ENCODE measurements at places on chromosomes 1 and 21.

GRCh38 chr1:68495968-68496679 is 758 bp downstream of the DEPDC1 start:
- no peak for DNase-seq

DNA sequence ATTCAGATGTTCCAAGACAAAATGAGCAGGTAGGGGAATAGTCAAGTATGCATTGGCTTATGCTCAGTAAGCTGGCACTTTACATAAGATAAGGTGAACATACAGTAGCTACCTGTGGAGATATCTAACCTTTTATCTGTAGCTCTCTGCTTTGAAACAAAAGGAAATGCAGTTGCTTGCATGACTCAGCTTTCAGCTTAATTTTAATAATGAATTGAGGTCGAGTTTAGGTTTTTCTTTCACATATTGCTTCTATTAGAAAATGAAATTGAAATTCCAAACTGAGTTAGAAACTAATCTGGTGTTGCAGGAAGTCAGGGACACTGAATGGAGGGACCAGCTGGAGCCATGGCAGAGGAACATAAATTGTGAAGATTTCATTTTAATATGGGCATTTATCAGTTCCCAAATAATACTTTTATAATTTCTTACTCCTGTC is 8.3 kb downstream of the FRRS1 start:
- DNase-seq = no peak

GRCh38 chr1:166999075-166999474 is 10.0 kb downstream of the MAEL start:
- DNase-seq = no peak

DNA sequence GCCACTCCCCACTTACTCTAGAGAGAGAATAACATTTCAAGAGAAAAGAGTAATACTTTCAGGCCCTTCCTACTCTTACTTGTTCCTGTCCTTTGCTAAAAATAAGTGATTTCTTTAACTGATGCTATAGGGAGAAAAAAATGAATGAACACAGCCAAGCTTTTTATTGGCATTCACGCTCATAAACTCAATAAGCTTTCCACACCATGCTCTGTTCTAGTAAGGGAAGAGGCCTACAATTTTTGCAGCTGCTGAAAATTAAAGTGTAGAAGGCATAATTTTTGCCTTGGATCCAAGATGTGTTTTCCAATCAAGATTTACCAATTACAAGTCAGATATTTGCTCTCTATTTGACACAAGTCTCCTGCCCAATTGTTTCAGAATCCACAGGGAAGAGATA is 188.1 kb upstream of the RGS18 start:
- DNase-seq = no peak

DNA sequence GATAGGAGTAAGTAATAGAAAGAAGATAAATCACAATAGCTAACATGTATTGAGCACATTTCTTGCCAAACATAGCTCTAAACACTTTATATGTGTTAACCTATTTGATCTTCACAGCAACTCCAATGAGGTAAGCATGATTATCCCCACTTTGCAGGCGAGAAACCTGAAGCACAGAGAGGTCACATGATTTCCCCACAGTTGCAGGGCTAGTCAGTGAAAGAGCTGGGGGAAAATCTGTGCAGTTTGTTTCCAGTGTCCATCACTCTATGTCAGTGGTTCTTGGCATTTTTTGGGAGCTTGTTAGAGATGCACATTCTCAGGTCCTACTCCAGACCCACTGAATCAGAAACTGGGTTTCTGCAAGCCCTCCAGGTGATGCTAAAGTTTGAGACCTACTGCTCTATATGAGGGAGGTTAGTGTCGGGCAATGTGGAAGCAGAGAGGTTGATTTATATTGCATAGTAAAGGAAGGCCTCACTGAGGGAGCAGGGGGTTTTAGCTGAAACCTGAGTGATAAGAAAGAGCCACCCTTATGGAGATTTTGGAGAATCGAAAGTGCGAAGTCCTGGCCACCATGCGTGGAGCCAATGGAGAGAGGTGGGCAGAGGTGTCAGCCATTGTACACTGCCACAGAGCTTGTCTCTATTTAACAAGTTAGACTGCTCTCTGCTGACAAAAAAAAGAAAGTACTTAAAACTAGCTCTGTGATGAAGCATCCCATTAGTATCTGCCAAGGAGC is 20.9 kb downstream of the MCOLN3 start:
- DNase-seq = peak; percentile 20

- peak; percentile 75 for DNase-seq
Measured at GRCh38 chr1:17494114-17494729, 45.3 kb upstream of the ARHGEF10L start.

DNA sequence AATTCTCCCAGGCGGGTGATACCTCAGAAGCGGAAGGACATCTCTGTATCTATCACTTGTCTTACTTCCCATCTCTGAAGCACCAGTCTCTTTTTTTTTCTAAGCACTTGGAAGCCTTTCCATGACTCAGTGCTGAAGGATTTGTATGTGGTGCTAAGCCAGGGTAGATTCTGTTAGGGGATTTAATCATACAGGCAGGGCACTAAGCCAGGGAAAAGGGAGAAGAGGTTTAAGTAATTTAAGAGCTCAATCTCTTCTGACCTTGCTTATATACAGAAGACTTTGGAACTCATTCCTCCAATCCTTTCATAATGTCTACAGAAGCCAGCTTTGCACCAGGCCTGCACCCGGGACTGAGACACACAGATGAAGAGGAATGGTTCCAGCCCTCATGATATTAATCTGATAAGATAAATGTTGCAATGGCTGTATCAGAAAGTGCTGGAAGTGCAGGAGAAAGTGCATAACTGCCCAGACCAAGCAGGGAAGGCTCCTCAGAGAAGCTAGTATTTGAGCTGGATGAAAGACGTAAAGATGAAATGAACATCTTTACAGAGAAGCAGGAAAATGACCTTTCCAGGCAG is 11.0 kb downstream of the FAM163A start:
- no peak for DNase-seq

GRCh38 chr1:53919675-53920066 is 25.7 kb downstream of the DIO1 start:
- no peak for DNase-seq

DNA sequence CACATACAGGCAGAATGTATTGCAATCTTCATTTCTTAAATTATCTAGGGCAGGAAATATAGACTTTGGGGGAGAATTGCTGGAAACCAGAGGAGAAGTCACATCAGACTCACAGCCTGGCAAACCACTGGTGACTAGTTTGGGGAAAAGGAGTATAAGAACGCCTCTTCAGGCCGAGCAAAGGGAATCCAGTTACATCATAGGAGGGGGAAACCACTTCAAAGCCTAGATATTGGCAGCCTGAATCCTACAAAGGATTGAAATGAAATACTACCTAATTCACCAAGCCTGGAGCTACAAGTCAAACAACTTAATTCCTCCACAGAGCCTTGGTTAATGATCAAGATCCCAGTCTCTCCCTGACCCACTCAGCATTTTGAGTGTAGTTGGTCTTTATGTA is 121.7 kb downstream of the SLC30A10 start:
- no peak for DNase-seq

GRCh38 chr1:39431927-39432326 is 59.5 kb upstream of the BMP8A start:
- DNase-seq = no peak

DNA sequence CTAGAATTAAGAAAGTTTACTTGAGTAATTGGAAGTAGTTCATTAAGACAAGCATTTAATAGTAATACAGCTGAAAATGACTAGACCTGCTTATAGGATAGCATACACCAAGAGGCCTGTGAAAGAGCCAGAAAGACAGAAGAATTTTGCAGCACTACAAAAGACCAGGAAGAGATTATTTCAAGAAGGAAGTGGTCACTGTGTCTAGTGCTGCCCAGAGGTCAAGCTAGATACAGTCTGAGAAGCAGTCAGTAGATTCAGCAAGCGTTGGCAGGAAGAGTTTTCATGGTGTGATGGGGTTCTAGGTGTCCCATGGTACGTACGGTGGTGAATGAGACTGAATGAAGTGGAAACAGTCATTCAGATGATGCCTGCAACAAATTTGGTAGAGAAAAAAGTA is 31.5 kb downstream of the RGS8 start:
- no peak for DNase-seq

DNA sequence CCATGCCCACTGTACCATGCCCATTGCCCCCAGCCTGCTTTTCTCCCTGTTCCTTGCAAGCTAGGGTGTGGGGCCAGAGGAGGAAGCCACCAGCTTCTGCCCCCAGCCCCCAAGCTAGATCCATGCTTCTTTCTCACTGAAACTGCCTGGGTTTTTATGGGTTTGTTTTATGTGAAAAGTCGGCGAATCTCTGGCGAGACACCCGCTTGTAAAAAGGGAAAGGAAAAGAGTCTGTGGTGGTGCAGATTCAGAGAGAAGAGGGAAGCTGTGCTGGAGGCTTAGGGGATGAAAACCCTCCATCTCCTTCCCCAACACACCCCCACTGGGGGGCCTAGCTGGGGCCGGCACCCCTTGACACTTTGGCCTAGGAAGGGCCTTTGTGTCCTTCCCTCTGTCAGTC is 26.2 kb downstream of the GRHL3 start:
- no peak for DNase-seq

- no peak for DNase-seq
Measured at GRCh38 chr1:28450561-28450960, 55.3 kb upstream of the RCC1 start.

DNA sequence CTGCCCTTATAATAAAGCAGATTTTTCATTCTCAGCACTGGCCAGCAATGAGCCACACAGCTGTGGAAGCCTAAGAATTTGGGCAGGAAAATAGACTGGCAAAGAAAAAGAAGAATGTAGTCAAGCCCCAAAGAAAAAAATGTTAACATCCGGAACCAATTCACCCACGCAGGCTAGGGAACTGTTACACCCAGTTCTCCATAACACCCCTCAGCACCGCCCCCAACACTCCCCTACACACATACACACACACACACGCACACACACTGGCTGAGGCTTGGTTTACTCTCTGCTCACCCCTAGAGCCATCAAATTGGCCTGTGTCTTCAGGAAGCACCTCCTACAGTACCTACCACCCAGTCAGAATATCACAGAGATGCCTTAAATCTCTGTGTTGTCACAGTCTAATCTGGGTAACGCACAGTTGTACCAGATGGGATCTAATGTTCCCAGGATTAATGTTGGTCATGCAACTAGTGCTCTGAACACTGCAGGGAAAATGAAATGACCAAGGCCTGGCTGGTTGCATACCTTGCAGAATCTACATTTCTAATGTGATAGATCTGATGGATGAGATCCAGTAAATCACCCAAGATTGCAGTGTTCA is 14.5 kb downstream of the TBX15 start:
- DNase-seq = no peak

- DNase-seq = no peak
Measured at GRCh38 chr1:178172939-178173338, 79.0 kb downstream of the RASAL2 start.

GRCh38 chr1:156511644-156512043 is 11.1 kb upstream of the MEF2D start:
- DNase-seq = peak; percentile 69

GRCh38 chr1:31412732-31413404 is at the start of gene SERINC2:
Gene SERINC2 (plus strand): TSS chr1:31413213. CDS start chr1:31413266, 53 bp downstream.
- no peak for DNase-seq

DNA sequence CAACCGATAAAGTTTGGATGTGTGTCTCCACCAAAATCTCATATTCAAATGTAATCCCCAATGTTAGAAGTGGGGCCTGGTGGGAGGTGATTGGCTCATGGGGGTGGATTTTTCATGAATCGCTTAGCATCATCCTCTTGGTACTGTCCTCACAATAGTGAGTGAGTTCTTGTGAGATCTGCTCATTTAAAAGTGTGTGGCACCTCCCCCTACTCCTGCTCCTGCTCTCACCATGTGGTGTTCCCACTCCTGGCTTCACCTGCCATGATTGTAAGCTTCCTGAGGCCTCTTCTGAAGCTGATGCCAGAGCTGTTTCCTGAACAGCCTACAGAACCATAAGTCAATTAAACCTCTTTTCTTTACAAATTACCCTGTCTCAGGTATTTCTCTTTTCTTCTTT is 28.2 kb upstream of the PRDX6 start:
- no peak for DNase-seq

- DNase-seq = no peak
Measured at GRCh38 chr1:107993920-107994319, 28.9 kb upstream of the VAV3 start.

- no peak for DNase-seq
Measured at GRCh38 chr1:205978676-205979075, 24.5 kb downstream of the RAB7B start.

- no peak for DNase-seq
Measured at GRCh38 chr1:65979136-65980044, 186.7 kb downstream of the PDE4B start.

DNA sequence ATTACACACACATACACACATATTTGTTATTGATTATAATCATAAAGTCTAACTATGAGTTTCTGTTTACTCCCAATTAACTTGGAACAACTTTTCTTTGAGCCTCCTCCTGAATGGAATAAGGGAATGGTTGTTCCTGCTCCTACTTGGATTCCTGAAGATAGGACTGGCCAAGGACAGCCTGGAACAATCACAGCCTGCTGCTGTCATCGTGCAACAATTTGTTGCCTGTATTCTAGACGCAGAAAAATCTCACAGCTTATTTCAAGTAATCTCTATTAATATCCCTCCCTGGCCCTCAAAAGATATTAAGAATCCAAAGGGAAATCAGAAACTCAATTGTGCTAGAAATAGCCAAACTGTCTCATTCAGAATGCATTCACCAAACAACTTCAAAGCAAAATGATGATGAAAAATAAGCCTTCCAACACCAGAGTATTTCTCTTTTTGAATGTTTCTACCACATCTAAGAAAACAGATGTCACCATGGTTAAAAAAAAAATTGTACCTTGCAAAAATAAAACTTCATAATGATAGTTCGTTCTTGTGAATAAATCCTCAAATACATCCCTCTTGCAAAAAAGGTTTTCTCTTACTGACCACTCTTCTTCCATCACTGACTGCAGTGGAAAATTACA is 30.9 kb downstream of the RCAN1 start:
- DNase-seq = no peak

DNA sequence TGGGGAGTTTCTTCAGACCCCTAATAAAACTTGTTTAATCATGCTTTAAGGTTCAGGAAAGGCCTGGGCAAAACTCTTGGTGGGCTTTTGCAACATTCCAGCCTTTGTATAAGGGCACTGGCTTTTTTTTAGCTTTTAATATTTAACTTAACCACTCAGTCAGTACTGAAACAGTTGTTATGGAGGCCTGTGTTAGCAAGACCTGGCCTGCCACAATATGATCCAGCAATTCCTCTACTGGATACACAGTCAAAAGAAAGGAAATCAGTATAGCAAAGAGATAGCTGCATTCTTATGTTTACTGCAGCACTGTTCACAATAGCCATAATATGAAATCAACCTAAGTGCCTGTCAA is 75.1 kb upstream of the COG2 start:
- no peak for DNase-seq
